Endothelial cell of umbilical vein (primary cell): ENCODE measurements at places on chromosomes 6 and 20.

DNA sequence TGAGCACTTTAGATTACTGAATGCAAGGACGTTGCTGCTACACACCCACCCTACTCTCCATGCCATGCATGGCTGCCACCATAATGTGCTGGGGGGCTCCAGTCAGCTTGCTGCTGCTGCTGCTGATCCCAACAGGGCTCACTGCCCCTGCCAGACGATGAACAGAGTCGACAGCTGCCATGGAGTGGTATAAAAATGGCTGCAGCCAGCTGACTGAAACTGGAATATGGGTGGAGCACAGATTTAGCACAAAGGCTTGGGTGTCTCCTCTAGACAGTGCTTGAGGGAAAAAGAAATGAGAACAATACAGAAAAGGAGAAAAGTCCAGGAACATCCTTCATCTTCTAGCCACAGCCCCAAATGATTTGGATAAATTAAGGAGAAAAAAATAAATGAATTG, 150.7 kb downstream of the PDSS2 start:
- H3K27me3 ChIP-seq = no peaks in the 10 kb centered on the region
- H3K4me3 ChIP-seq = no peak overlapping the region
- no peak for DNase-seq
- no peak overlapping the region for H3K27ac ChIP-seq
- H3K4me1 ChIP-seq = no peaks in the 10 kb centered on the region

DNA sequence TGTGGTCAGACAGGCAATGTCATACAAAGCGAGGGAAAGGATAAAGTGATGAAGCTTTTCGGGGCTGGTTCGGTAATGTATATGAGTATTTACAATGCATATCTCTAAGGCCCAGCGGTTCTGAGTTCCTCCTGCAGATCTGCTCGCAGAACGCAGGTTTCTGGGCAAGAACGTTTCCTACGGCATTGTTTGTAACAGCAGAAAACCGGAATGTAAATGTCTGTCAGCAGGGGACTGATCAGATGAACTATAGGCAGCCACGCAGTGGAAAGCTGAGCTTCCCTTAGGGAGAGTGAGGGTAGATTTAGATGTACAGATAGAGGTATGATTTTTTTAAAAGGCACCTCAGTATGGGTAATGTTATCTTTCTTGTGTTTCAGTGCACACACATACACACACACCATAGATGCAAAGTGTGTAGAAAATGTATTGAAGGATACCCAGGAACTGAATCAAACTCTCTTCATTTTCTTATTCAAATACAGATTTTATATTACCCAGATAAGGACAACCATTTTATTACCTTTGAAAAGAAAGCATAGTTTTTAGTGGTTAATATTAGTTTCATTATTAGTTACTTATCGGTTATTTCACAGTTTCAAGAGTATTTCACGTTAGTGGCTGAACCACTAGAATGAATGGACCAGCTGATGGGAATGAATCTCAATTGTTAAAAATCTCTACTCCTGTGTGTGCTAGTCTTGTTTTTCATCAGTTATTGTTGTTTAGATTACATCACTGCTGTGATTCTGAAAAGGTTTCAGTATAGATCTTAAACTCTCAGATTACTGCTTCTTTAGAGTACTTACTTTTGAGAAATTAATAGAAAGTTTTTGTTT, 56.2 kb downstream of the SNX9 start:
- peaks cover 2% of the 10 kb centered on the region for H3K4me1 ChIP-seq
- DNase-seq = no peak

GRCh38 chr6:158825951-158826306, 6.8 kb upstream of the EZR start:
- no peaks in the 10 kb centered on the region for H3K36me3 ChIP-seq
- no peak overlapping the region for H3K27ac ChIP-seq
- H3K27me3 ChIP-seq = no peaks in the 10 kb centered on the region
- DNase-seq = no peak
- no peaks in the 10 kb centered on the region for H3K4me1 ChIP-seq
- H3K4me3 ChIP-seq = no peak overlapping the region

DNA sequence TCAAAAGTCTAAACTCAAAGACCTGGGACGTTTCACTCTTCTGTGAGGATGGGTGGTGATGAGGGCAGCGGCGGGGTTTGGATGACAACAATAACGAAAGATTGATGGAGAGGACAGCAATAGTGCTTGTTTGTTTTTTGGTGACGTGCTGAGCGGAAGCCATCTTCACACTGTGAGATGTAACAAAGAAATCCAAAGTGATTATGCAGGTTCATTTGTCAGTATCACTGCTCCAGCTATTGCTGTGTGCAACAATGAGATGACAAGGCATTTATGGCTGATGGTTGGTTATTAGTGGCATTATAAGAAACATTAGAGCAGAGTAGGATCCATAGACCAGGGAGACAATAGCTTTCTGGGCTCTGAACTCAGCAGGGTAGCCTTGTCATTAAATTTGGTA, 306.7 kb downstream of the RNF144B start:
- no peaks in the 10 kb centered on the region for H3K27me3 ChIP-seq
- H3K4me3 ChIP-seq = no peak overlapping the region
- H3K36me3 ChIP-seq = no peaks in the 10 kb centered on the region

GRCh38 chr20:33304046-33304445, 21.0 kb downstream of the BPIFB1 start:
- DNase-seq = no peak
- H3K36me3 ChIP-seq = no peaks in the 10 kb centered on the region
- no peak overlapping the region for H3K27ac ChIP-seq
- H3K4me1 ChIP-seq = no peaks in the 10 kb centered on the region
